Lung (tissue), 17 donors: ENCODE measurements at places on chromosomes 7 and 10. TPM values are rescaled to one million over a fixed set of nuclear protein-coding genes. Genes with fewer than 3 reads are reported as not detected.

- no peak for DNase-seq
These were observed 107.5 kb downstream of the ADAM22 start for GRCh38 chr7:88041583-88041982.

DNA sequence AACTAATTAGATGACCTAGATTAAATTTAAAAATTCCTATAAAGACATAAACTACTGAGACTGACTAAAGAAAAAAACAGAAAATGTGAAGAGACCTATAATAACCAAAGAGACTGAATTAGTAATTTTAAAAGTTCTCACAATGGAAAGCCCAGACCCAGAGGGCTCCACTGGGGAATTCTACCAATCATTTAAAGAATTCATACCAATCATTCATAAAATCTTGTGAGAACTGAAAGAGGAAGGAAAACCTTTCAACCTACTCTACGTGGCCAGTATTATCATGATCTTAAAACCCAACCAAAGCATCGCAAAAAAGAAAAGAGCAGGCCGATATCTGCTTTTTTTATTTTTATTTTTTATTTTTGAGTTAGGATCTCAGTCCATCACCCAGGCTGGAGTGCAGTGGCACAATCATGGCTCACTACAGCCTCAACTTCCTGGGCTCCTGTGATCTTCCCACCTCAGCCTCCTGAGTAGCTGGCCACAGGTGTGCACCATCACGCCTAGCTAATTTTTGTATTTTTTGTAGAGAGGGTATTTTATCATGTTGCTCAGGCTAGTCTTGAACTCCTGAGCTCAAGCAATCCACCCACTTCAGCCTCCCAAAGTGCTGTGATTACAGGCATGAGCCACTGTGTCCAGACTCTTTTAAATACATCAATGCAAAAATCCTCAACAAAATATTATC is 48.6 kb downstream of the DGKI start:
- DNase-seq, result no peak

- no peak for DNase-seq
These were observed 63.5 kb downstream of the PAX2 start for GRCh38 chr10:100808876-100809275.

GRCh38 chr10:99908512-99908911 is 101.2 kb downstream of the DNMBP start:
- DNase-seq, result no peak

GRCh38 chr7:17507717-17508116 is 209.3 kb downstream of the AHR start:
- DNase-seq, result no peak

GRCh38 chr10:122060250-122060649 is 71.3 kb downstream of the TACC2 start:
- DNase-seq, result no peak

- DNase-seq, result no peak
These were observed 30.6 kb upstream of the RAPGEF5 start for GRCh38 chr7:22387583-22387982.

- DNase-seq, result no peak
These were observed 287.4 kb upstream of the ZMIZ1 start for GRCh38 chr10:78781251-78781913.

DNA sequence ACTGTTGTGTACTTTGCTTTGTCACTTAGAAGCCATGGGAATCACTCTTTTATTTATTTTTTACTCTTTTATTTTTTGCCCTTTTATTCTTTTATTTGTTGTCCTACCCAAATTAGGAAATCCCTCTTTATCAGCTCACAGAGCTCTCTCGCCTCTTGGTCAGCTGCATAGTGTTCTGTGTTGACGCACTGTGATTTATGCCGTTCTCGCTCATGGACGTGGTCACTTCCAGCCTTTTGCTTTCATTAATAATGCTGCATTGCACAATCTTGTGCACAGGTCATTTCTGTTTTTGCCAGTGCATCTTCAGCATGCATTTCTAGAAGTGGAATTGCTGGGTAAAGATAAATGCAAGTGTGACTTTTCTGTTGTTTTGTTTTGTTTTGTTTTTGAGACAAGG is 42.3 kb downstream of the FBH1 start:
- DNase-seq, result no peak

GRCh38 chr10:69037489-69037888 is 48.9 kb downstream of the KIFBP start:
- no peak for DNase-seq

DNA sequence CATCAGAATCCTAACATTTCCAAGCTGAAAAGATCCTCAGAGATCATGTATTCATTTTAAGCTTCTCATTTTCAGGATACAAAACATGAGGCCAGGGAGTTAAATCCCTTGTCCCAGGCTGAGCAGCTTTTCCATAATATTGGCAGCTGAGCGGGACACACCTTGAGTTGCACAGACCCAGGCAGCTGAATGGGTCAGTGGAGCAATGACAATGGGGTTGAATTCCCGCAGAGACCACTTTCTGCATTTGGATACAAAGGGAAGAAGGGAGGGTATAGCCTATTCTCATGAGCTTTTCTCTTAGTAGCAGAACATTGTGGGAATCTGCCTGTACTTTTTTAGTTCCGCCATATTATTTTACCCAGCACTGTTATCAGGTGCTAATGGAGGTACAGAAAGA is 49.5 kb downstream of the PRR15 start:
- DNase-seq, result no peak

Gene FAM25A
- not detected for total RNA-seq

Gene PEX1
- total RNA-seq, result 52.7 TPM

Gene ABCB1
- 4.9 TPM for total RNA-seq

Gene WEE2
- total RNA-seq, result not detected

Gene CDHR3
- total RNA-seq, result 54.5 TPM

Gene PTPRN2
- total RNA-seq, result 5.1 TPM

Gene TAC1
- total RNA-seq, result not detected

Gene SEMA3C
- 87.2 TPM for total RNA-seq
